ENCODE measurements at places on chromosomes 4 and X.

GRCh38 chr4:10336471-10336870 lies 120.8 kb downstream of the ZNF518B start:
- DNase-seq, result no peak

- DNase-seq, result peak; percentile 5
Measured at GRCh38 chrX:23656091-23656490, 11.2 kb upstream of the PRDX4 start.

DNA sequence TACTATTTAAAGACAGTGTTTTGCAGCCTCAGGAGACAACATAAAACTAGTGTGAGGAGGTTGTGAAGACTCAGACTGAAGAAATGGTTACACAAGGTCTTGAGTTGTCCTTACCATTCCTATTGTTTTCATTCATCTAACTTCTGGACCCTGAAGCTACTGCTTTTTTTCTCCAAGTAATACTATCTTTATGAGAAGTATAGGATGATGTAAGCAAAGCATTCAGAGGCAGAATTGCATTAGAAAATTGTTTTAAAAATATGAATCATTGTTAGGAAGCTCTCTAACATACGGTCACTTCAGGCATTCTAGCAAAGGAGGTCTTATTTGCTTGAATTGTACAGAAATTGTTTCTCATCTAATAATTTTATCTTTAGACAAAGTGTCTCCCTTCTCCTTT lies 357.8 kb downstream of the TLL1 start:
- DNase-seq, result no peak

- DNase-seq, result no peak
Measured at GRCh38 chrX:124026529-124026928, 65.0 kb downstream of the STAG2 start.

- DNase-seq, result no peak
Measured at GRCh38 chr4:83449009-83449408, 6.6 kb downstream of the HELQ start.

- no peak for DNase-seq
Measured at GRCh38 chr4:102076622-102077021, 268.7 kb downstream of the SLC39A8 start.

- DNase-seq, result no peak
Measured at GRCh38 chr4:87938746-87939145, 36.8 kb upstream of the SPP1 start.

DNA sequence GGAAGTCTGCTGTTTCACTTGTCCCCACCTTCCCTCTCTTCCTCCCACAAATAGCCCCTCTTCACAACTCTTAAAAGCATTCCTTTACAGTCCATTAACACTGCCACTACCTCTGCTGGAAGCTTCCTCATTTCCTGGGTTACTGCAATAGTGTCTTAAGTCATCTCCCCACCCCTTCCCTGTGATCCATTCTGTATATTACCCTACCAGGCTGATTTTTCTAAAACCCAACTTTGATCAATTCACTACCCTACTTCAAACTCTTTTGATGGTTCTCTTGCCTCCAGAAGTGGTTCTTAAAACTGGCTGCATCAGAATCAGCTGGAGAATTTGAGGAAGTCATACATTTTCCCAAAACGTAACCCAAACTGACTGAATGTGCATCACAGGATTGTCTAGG lies 8.8 kb upstream of the XIAP start:
- DNase-seq, result no peak

DNA sequence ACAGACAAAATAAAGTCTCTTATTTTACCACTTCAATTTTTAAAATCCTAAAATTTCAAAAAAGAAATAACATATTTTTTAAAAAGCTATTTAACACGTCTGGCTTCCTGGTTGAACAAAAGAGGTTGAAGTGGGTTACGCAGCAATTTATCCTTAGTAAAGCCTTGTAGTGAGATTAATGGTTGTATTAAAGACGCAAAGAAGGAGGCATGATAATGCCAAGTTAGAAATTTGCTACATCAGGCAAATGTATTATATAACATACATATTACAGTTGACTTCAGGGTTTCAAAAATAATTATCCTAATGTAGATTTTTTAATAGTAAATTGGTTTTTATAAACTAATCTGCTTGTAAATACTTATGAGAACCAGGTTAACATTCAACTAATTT lies 35.3 kb downstream of the ANKRD17 start:
- no peak for DNase-seq

- peak; percentile 2 for DNase-seq
Measured at GRCh38 chr4:47145630-47146029, 114.3 kb downstream of the GABRB1 start.

DNA sequence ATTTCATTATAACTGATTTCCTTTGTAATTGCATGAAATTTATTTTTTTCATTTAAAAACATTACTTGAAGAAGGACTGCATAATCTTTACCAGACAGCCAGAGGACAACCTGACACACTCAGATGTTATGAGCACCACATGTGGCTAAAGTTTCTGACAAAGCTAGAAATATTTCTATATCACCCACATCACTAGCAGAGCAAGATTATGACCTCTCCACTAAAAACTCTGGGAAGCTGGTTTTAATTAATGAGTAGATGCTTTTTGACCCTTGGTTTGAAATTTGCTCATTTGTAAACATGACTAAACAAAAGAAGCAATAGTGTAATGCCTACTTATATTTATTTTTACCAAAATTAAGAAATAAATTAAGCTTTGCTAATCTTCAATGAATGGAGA lies 661.5 kb upstream of the EPHA5 start:
- no peak for DNase-seq

Data from NCI-H446 (cell line).